ENCODE measurements at places on chromosomes 11 and 22.

DNA sequence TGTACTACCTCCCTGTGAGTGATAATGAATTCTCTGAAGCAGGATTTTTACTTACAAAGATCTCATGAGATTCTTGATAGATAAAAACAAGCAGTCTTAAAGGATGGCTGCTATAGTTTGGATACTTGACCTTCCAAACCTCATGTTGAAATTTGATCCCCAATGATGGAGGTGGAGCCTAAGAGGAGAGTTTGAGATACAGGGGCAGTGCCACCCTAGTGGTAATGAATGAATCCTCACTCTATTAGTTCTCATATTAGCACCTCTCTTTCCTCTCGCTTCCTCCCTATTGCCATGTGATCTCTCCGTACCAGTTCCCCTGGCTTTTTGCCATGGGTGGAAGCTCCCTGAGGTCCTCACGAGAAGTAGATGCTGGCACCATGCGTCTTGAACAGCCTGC is 37.9 kb upstream of the OR8B8 start:
- DNase-seq, result no peak

- DNase-seq, result no peak
These were observed 17.2 kb upstream of the C1QTNF4 start for GRCh38 chr11:47611348-47611794.

- DNase-seq, result no peak
These were observed 89.2 kb downstream of the GRAMD1B start for GRCh38 chr11:123519055-123519796.

DNA sequence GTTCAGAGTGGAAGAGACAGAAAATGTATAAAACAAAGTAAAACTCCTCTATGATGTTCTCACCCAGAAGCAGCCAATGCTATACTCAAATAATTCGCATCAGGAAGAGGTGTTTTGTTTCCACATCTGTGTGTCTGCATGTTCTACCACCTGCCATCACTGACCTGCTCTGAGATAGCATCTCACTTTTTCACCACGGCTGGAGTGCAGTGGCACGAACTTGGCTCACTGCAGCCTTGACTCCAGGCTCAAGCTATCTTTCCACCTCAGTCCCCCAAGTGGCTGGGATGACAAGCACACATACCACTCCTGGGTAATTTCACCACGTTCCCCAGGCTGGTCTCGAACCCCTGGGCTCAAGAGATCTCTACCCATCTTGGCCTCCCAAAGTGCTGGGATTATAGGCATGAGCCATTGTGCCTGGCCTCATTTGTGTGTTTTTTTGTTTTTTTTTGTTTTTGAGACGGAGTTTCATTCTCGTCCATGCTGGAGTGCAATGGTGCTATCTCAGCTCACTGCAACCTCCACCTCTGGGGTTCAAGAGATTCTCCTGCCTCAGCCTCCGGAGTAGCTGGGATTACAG is 14.4 kb downstream of the TALDO1 start:
- no peak for DNase-seq

DNA sequence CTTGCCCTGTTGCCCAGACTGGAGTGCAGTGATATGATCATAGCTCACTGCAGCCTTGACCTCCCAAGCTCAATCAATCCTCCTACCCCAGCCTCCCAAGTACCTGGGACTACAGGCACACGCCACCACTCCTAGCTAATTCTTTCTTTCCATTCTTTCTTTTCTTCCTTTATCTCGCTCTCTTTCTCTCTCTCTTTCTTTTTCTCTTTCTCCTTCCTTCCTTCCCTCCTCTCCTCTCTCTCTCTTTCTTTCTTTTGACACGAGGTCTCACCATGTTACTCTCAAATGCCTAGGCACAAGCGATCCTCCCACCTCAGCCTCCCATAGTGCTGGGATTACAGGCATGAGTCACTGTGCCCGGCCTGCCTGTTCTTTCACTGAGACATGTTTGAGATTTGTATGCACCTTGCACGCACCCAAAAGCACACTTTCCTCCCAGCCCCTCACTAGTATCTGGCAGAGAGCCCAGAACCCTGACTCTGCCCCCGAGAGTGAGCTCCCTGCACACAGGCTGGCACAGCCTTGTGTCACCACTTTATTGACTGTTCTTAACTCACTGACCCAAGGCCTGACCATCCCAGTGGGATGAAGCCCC is 56.8 kb downstream of the CD6 start:
- DNase-seq, result no peak
